Inflammatory macrophage (primary cell): ENCODE measurements at places on chromosomes 1 and 21.

- DNase-seq, result no peak
These were observed 26.4 kb upstream of the IGSF3 start for GRCh38 chr1:116693759-116694480.

GRCh38 chr1:210815641-210816550, 318.1 kb downstream of the KCNH1 start:
- no peak for DNase-seq

- no peak for DNase-seq
These were observed 2.7 kb downstream of the CHI3L1 start for GRCh38 chr1:203183828-203184227.

DNA sequence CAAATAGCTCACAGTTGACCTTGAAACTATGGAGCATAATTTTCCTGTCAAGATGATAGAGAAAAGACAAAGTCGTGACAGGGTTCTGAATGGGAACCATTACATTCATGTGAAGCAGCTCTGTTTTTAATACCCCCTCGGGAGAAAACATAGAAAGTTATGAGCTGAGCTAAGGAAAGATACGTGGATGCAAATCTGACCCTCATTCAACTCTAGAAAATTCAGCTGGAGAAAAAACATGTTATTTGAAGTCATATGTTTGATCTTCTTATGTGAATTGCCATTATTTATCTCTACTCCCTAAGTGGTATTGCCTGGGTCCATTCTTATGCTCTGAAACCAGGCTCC, 48.0 kb upstream of the LRRC52 start:
- no peak for DNase-seq

- DNase-seq, result peak; percentile 89
These were observed at the start of the genes TAF5L and URB2 for GRCh38 chr1:229625915-229626831. Gene TAF5L (minus strand): TSS chr1:229626122. CDS start chr1:229614482, 11,640 bp downstream. Gene URB2 (plus strand): TSS chr1:229626247. CDS start chr1:229627634, 1,387 bp downstream.

DNA sequence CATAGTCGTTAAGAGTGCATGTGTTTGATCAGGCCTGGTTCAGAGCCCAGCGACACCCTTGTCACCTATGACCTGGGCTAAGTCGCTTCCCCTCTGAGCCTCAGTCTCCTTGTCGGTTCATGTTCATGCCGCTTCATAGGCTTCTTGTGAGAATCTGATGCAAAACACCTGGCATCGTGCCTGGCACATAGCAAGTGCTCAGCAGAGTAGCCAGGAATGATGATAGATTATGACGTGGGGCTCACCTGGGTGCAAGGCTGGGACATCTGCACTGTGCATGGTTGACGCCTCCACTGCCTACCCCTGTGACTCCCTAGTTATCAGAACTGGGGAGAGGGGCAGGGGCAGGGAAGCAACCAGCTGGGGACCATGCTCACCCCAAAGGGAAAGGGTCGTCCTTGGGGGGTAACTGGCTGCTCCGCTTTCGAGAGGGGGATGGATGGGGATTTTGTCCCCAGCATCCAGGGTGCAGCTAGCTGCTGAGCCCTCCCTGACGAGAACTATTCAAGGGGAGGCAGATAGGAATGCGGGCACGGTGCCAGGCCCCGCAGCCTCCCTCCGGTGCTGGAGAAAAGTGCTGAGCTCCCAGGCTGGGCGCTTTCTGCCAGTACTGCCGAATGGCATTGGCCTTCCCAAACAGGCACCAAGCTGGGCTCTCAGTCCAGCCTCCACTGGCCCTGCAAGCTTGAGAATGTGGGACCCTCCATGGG, 9.3 kb downstream of the EFHD2 start:
- no peak for DNase-seq

- DNase-seq, result no peak
These were observed 94.6 kb downstream of the TGFB2 start for GRCh38 chr1:218439541-218440295.

- DNase-seq, result peak; percentile 80
These were observed 33.5 kb downstream of the XKR8 start for GRCh38 chr1:27993241-27993640.

DNA sequence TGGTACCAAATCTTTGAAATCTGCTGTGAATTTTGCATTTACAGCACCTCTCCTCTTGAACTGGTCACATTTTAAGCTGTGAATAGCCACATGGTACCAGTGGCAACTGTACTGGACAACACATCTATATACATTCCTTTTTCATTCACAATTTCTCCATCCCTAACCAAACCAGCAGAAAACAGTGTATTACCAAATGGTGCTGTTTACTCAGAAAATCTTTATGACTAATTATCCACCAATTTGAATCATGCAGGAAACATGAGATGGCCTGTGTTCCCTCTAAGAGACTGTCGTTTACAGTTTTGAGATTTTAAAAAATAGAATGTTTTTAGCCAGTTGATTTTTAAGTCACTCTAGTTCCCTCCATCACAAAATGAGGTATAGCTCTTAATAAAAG, 17.6 kb upstream of the CCT8 start:
- DNase-seq, result peak; percentile 56

- no peak for DNase-seq
These were observed 9.7 kb downstream of the ACBD3 start for GRCh38 chr1:226176870-226177269.

- DNase-seq, result no peak
These were observed 62.7 kb downstream of the CAPN2 start for GRCh38 chr1:223775054-223775453.

- no peak for DNase-seq
These were observed 4.4 kb downstream of the B4GALT3 start for GRCh38 chr1:161172776-161173376.

DNA sequence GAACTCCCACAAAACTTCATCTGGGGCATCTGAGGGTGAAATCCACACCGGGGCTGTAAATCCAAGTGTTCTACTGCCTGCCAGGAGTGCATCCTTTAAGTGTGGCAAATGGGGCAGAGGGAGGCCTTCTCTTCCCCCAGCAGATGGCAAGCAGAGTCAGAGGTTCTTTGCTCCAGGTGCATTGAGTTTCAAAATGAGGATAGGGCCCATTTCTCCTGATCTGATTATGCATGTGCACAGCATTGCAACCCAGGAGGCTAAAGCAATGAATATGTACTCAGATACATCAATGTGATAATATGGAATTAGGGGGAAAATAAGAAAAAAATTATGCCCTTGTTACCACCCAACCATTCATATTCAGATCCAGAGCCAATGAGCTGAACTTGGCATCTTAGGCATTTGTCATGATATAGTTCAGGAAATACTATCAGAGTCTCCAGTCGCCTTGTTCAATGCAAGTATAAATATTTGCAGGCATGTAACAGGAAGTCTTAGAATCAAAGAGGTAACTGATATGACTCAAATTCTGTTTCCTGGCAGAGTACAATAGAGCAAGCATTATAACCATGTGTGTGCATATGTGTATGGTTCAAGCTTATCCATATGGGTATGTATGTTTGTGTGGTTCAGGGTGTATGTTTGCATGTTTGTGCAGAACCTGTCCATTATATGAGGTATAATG, 473.8 kb upstream of the PKN2 start:
- DNase-seq, result no peak

DNA sequence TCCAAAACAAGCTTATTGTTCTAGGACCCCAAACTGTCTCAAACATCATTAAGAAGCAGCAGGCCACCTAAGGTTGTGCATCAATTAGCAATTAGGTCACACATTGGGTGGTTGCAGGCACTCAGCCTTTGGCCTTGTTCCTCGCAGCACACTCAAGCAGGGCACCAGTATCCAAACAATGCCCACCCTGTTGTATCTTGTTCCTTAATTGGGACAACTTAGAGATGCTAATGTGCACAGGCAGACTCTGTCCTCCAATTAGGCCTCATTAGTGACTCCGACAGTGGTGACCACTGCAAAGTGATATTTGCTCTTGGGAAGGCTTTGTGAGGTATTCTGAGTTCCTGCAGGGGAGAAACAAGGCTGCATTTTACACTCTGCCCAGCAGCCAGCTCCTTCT, 515.1 kb upstream of the PTBP2 start:
- no peak for DNase-seq

GRCh38 chr1:18326211-18326897, 154.4 kb upstream of the KLHDC7A start:
- DNase-seq, result no peak

DNA sequence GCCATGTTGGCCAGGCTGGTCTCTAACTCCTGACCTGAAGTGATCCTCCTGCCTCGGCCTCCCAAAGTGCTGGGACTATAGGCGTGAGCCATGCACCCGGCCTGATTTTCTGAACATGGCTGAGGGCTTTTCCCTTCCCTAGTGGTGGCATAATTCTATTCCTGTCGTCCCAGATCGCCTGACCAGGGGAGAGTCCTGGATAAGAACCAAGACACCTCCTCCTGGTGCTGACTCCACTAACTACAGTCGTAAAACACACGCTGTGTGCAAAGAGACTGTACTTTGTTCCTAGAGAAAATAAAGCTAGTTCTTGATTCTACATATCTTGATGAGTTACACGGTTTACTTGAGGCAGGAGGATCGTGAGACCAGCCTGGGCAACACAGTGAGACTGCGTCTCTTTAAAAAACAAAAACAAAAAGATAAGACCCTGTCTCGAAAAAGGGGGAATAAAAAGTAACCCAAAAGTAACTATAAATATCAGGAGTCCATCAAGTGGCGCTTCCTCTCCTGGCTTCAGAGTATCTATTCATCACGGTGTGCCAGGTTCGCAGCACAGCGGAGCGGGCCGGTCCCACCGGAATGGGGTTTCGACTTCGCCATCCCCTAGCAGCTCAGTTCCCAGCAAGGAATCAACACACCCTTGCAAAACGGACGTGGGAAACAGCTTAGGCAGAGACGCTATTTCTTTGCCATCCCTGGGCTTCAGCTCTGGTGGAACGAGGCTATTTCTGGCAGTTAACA, 973 bp downstream of the SDF4 start:
- peak; percentile 42 for DNase-seq

- DNase-seq, result no peak
These were observed 3.8 kb downstream of the LMX1A start for GRCh38 chr1:165352442-165353293.

- DNase-seq, result no peak
These were observed 31.0 kb upstream of the ZBTB18 start for GRCh38 chr1:244019982-244020485.

GRCh38 chr1:2612591-2613365, 20.0 kb downstream of the MMEL1 start:
- DNase-seq, result no peak

- DNase-seq, result peak; percentile 50
These were observed 2.5 kb downstream of the ADAR start for GRCh38 chr1:154605534-154605933.

DNA sequence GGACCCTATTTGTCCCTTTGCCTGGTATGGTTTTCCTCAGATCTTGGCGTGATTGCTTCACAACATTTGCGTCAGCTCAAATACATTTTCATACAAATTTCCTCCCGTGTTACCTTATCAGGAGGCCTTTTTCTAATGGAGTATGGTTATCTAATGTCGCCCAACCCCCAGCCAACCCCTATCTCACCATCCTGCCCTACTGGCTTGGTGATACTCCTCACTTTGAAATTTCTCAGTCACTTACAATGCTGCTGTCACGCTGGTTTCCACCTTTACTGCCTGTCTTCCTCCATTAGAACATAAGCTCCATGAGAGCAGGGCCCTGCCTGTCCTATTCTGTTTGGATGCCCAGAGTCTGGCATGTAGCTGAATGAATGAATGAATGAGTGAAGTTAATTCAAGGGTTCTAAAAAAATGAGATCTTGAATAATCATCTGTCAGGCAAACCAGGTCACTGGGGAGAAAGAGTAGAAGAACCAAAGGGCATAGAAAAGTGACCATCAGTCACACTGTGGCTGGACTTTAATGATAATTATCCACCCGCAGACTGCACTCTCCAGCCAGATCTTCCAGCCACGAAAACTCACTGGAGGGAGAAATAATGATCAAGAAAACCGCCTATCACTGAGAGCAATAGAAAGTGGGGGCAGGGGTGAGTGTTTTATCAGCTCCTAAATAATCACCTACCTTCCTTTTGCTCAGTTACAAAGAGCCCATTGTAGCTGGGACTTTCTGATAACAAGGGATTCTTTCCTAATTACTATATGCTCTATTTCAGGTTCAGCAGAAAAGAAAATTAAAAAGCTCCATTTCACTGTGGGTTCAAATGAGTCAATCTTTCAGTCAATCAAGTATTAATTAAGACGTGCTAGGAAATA, 21.3 kb downstream of the KIAA0040 start:
- DNase-seq, result no peak

GRCh38 chr1:227263869-227264268, 54.4 kb downstream of the CDC42BPA start:
- DNase-seq, result no peak

- DNase-seq, result no peak
These were observed 110.5 kb upstream of the USH2A start for GRCh38 chr1:216533776-216534175.
